ENCODE measurements at places on chromosomes 1 and 21.

- DNase-seq, result no peak
Observed at GRCh38 chr1:193086342-193086741, 18.9 kb downstream of the GLRX2 start.

DNA sequence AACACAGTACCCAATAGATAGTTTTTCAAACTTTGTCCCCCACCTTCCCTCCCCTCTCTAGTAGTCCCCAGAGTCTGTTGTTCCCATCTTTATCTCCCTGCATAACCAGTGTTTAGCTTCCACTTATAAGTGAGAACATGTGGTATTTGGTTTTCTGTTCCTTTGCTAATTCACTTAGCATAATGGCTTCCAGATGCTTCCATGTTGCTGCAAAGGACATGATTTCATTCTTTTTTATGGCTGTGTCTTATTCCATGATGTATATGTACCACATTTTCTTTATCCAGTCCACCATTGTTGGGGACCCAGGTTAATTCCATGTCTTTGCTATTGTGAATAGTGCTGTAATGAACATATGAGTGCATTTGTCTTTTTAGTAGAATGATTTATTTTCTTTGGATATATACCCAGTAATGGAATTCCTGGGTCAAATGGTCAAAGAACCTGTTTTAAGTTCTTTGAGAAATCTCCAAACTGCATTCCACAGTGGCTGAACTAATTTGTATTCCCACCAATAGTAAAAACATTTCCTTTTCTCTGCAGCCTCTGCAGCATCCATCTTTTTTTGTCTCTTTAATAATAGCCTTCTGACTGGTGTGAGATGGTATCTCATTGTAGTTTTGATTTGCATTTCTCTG lies 126.0 kb downstream of the AK5 start:
- DNase-seq, result no peak

DNA sequence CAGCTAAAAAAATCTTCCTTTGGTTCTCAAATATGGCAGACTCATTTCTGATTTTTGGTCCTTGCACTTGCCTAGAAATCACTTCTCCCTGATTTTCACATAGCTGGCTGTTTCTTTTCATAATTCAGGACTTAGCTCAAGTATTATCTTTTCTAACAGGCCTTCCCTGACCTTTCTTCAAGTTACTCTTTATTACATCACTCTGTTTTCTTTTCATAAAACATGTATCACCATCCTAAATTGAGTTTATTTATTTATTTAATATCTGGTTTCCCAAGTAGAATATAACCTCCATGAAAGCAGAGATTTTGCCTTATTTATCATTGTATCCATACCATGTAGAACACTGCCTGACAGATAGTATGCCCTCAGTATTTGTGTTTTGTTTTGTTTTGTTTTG lies 18.2 kb upstream of the GNG5 start:
- no peak for DNase-seq

DNA sequence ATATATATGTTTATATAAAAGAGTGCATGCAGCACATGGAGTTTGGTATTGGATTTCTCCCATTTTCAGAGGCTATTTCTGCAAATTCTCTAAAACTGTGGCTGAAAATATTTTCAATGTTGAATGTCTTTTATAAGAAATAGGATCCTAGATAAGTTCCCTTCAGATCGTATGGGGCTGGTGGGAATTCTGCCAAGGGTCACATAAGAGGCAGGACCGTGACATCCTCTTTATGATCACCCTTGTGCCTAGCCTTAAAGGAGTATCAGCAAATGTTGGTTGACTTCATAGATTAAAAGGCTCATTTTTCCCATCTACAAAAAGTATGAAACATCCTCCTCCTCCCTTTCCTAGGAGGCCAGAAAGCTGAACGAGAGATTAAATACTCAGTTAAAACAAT lies 1.3 kb upstream of the IFNAR2 start:
- no peak for DNase-seq

- no peak for DNase-seq
Observed at GRCh38 chr1:181094416-181095212, 6.1 kb downstream of the IER5 start.

DNA sequence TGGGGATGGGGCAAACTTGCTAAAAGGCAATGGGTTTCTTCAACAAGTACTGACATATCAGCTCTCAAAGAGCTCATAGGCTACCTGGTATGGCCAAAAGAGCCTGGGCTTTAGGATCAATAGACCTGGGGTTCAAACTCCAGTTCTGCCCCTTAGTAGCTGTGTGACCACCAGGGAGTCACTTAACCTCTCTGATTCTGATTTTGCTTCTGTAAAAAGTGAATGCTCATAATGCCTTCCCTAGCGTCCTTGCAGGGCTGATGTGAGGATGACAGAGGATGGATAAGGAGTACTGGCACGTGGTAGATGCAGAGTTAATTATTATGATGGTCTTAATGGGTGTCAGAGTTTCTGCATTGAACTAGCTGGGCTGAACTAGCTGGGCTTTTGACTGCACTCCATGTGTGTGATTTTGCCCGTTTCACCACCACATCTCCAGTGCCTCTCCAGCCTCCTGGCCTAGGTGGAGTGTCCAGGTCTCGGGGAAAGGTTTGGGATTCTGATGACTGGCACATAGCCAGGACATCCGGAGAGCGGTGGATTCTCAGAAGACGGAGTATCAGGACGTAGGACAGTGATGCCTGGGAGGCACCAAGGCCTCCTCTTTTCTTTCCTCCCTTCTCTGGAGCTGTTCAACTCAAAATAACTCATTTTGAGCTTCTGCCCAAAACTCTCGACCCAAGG lies 15.2 kb downstream of the DISP3 start:
- DNase-seq, result no peak

DNA sequence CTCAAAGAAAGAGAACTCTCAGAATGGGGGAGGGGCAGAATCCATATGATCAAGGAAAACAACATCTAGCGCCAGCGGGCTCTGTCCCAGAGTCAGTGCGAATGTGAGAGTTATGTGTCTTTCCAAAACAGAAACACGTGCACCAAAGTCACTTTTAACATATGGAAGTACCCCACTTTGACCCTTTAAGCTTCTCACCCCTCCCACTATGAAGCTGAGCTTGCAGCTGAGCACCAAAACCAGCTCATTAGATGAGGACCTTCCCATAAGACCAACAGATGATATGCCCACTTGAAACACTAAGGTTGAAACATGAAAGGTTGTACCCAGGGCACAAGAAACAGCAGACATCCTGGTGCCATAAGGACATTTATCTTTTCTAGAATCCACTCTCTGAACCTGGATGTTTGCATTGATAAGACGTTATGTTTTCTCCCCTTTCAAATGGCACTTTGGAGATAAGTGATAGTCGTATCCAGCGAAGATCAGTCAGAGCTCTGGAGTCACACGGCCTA lies 171.0 kb downstream of the TGFBR3 start:
- DNase-seq, result no peak

DNA sequence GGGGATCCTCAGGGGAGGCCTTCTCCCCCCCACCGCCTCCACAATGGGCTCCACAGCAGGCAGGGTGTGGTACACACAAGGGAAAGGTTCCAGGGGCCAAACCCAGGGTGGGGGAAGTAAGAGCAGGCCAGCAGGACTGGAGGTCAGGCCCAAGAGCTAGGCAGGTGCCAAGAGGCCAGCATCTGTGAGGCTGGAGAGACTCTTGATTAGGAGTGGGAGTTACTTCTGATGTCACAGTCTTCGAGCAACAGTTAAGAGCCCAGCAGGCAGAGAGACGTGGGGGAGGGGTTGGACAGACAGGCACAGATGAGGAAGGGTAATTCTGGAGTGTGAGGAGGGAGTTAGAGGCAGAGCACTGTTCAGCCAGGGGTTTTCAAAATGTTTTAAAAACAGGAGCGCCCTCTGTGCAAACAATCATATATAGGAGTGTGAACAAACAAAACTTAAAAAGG lies 55.8 kb downstream of the SLC9A1 start:
- DNase-seq, result no peak

GRCh38 chr1:15337656-15338402 lies 71.9 kb upstream of the EFHD2 start:
- no peak for DNase-seq

DNA sequence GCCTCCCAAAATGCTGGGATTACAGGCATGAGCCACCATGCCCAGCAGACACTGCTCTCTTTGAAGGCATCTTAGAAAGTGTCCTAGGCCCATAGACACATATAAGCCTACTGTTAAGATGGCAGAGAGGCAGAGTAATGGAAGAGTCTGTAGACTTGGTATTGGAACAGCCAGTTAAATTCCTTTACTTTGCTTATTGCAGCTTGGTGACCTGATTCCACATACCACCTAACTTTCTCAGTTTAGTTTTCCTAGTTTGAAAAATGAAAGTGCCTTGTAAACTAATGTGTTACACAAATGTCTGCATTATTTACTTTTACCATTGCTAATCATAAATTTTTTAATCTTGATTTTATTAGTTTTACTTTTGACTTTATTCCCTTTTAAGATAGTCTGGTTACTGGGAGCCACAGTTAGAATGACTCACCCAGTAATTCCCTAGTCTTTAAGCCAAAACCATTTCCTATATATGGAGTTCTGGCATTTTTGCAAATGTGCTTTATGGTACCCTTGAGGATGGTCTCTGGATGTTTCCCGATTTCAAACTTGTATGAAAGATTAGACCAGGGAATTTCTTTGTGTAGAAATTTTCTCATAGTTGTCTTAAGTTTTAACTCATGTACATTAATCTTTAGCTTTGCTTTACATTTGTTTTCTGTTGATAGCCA lies 6.4 kb downstream of the SMAP2 start:
- DNase-seq, result no peak

- DNase-seq, result no peak
Observed at GRCh38 chr1:209150114-209150513, 433.4 kb upstream of the CAMK1G start.

DNA sequence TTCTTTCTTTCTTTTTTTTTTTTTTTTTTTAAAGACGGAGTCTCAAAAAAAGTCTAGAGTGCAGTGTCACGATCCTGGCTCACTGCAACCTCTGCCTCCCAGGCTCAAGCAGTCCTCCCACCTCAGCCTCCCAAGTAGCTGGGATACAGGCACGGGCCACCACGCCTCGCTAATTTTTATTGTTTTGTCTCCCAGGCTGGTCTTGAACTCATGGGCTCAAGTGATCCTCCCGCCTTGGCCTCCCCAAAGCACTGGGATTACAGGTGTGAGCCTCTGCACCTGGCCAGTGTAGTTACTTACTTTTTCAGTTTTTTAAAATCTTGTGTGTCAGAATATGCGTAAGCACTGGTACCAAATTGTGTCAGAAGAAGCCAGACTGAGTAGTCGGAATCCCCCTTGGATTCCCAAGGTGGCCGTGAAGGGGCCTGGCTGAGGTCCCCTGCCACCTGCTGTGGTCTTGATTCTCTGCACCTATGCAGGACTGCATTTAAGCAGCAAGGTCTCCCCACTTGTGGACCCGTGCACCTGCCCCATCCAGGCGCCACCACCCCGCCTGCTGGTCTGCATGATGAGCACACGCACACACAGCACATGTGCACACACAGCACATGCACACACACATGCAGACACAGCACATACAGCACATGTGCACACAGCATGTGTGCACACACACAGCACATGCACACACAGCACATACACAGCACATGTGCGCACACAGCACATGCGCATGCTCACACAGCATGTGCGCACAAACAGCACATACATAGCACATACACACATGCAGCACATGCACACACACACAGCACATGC lies 47.5 kb downstream of the PCNT start:
- no peak for DNase-seq

DNA sequence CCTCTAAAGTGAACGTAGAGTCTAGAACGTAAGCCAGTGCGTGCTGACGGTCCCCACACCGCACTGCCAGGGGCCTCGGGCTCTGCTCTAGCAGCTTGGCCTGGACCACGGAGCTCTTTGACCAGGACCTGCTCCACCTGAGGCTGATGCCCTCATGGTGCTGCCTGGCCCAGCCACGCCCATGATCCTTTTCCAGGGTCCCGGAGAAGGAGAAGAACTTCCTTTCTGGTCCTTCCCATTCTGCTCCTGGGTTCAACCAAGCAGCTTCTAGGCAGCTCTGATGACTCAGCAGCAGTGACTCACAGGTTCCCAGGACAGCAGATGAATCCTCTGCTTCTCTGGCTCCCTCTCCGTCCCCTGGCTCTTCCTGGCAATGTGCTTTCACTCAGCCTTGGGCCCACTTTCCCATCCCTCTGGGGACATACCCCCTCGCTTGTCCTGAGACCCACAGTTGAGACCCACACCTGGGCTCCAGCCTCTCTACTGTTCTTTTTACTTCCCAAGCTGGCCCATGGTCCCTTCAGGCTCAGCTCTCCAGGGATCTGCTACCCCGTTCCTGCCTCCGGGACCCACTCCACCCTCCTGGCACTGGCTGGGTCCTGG lies 246.3 kb upstream of the RAB4A start:
- DNase-seq, result no peak

- no peak for DNase-seq
Observed at GRCh38 chr1:109816175-109816811, 52.6 kb upstream of the EPS8L3 start.

- DNase-seq, result no peak
Observed at GRCh38 chr1:36728846-36729245, 246.1 kb upstream of the CSF3R start.

- DNase-seq, result no peak
Observed at GRCh38 chr1:213994888-213995287, 7.1 kb downstream of the PROX1 start.

DNA sequence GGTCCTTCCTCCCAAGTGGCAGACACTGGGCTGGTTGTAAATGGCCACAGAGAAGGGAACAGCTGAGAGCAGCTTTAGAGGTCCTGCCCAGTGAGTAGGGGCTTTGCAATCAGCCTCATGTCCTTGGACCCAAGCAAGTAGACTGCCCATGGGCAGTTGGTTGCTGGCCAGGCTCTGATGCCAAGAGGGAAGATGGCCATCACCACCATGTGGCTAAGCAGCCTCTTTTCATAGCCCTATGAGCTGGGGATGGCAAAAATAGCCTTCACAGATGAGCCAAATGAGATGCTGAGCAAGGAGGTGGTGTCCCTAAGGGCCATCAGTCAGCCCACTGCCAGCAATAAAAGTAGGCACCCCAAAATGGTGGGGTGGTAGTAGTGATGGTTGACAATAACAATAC lies 3.2 kb downstream of the DISP3 start:
- DNase-seq, result no peak

DNA sequence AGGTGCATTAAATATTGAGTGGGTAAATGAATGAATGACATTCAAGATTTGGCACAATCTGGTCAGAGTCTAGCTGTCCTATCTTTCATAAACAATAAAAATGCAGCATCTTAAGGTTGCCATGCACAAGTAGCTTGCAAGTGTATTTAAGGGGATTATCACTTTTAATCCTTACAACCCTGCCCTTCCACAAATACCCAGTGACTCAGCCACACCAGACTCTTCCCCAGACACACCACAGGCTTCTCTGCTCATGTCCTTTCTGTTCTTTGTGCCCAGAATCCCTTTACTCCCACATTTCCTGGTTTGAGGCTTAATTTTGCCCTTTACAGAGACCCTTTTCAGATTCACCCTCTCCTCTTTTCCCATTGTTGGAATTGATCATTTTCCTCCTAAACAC lies 59.8 kb downstream of the KIRREL1 start:
- DNase-seq, result no peak

DNA sequence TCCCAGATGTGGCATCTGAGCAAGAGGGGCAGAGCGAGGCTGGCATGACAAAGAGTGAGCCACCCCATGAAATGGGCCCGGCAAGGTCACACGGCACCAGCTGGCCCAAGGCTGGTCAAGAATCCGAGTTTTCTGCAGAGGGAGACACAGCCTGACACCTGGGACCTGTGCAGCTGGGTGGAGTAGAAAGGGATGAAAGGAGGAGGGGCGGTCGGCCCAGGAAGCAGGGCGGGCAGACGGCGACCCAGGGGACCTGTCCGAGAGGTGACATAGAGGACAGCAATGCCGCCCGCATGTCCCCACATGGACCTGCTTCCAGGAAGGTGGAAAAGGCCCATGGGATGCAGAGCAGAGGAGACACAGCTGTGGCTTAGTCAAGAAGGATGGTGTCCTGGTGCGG lies 137.7 kb downstream of the PRDM16 start:
- no peak for DNase-seq

GRCh38 chr1:236149696-236150228 lies 7.4 kb downstream of the GPR137B start:
- no peak for DNase-seq
